ENCODE measurements at places on chromosomes 13 and 19.
A peak's percentile ranks its signal among the peaks of the same experiment; 100 is the strongest.

GRCh38 chr13:108269601-108270328, at the start of gene TNFSF13B:
TSS of gene TNFSF13B (plus strand) at chr13:108269718. CDS start at chr13:108269896, 178 bp downstream.
- DNase-seq, result no peak

DNA sequence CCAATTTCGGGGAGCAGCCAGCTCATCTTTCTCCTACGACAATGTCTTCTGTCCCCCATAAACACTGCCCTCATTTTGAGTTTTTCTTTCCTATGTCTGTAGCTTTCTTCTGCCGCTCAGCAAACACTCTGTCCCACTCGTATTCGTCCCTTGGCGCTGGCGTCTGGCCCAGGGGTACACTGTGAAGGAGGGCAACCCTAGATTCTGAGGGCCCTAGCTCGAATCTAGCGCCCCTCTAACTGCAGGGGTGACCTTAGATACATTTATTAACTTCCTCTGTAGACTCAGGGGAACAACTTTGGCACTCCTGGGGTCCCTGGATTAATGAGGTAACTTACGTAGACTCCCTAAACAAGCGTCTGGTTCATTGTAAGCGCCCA, 677 bp upstream of the LRCH1 start:
- DNase-seq, result no peak

GRCh38 chr13:106530980-106531481, 4.4 kb downstream of the EFNB2 start:
- no peak for DNase-seq

GRCh38 chr13:68066879-68067513, 836.9 kb upstream of the PCDH9 start:
- no peak for DNase-seq

DNA sequence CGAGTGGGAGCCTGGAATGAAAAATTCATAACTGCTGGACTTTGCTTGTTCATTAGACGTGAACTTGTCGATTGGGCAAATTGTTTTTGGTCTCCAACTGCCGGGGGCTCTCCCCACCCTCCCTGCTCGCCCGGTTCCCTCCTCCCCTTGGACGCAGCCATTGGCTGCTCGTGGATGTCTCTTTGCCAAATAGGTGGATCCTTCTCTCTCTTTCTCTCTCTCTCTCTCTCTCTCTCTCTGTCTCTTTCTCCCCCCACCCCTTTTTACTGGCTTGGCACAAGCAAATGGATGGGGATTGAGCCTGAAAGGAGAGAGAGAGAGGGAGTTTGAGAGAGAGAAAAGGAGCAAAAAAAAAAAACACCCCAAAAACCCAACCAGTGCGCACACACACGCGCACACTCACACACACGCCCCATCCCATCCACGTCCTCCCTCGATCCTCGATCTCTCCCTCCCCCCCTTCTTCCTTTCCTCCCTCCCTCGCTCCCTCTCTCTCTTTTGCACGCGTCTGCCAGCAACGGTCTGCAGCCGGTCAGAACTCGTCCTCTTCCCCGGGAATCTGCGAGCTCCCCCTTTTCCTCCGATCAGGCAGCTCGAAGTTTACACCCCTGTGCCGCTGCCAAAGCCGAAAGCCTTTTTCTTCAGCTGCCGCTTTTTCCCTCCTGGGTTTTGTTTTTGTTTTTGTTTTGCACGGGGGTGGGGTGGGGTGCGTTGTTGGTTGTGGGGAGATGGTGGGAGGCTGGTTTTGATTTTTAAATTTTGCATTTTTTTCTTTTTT, 27.8 kb downstream of the NFIX start:
- peak; percentile 77 for DNase-seq

DNA sequence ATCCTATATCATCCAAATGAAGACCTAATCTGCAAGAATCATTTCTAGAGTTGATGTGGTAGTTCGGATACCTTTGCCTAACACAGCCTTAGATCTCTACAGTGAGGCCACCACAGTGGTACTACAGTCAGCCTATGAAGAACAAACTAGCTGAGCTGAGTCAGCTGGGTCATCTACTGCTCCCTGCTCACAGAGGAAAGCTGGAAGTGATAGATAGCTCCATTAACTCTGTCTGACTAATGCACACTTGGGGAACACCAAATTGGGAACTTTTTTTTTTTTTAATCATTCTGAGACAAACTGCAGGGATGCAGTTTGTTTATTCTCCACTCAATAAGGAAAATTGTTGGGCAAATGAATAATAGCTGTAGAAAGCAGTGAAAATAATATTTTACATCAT, 1160.6 kb downstream of the PCDH9 start:
- DNase-seq, result no peak

DNA sequence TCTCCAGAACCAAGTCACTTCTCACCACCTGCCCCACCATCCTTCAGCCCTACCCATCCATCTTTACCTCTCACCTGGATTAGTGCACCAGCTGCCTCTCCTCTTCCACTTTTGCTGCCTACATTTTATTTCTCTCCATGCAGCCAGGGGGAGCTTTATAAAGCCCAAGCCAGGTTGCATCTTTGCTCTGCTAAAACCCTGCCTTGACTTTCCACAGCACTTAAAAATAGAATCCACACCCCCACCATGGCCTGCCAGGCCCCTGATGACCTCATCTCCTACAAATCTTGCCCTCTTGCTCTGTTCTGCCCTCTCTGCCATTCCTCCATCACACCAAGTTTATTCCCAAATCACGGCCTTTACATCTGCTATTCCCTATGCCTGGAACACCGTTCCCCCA, 1.8 kb downstream of the HOOK2 start:
- no peak for DNase-seq

GRCh38 chr13:114065141-114065925, 67.1 kb downstream of the RASA3 start:
- DNase-seq, result peak; percentile 90

DNA sequence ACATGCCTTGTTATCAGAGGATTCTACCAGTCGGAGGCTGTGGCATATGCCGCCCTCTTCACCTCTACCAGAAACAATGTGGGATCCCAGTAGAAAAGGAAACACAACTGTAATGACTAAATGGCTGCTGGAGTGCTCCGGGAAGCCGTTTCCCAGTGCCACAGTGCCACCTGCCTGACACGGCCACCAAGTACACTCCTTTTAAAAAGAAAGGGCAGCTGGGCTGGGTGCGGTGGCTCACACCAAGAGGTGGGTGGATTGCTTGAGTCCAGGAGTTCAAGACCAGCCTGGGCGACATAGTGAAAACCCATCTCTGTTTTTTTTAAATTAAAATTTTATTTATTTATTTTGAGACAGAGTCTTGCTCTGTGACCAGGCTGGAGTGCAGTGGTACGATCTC, 67.3 kb downstream of the TRPM4 start:
- peak; percentile 15 for DNase-seq
